Fibroblast of villous mesenchyme (primary cell): ENCODE measurements at places on chromosomes 3 and 15. TPM values are rescaled to one million over a fixed set of nuclear protein-coding genes. Genes with fewer than 3 reads are reported as not detected.

The ST3GAL6 gene
- total RNA-seq, result 3.9 and 5.2 TPM in 2 replicates

The FBXW12 gene
- not detected in 2 replicates for total RNA-seq

The FBXO22 gene
- 26.1 and 45.8 TPM in 2 replicates for total RNA-seq

The GOLGA6L24 gene
- not detected in 2 replicates for total RNA-seq

The SLC4A7 gene
- total RNA-seq, result 52.2 and 78.2 TPM in 2 replicates

The IL17RD gene
- 0.64 and 0.86 TPM in 2 replicates for total RNA-seq

The TRPM1 gene
- total RNA-seq, result under 0.01 TPM in 1 of 2 replicates, not detected in the other

The CEMIP gene
- 131 TPM in 2 replicates for total RNA-seq

The WDR93 gene
- under 0.01 TPM in 1 of 2 replicates, not detected in the other for total RNA-seq

The PAK6 gene
- total RNA-seq, result under 0.01 TPM in 2 replicates

The GLDN gene
- total RNA-seq, result 0.32 and 0.43 TPM in 2 replicates

The TUBGCP5 gene
- 21.3 and 31.1 TPM in 2 replicates for total RNA-seq

The ADAMTS17 gene
- under 0.01 and 0.32 TPM in 2 replicates for total RNA-seq

The CCR9 gene
- total RNA-seq, result not detected in 2 replicates

The RASGRF1 gene
- 0.43 and 0.64 TPM in 2 replicates for total RNA-seq

The BSN gene
- total RNA-seq, result under 0.01 TPM in 2 replicates

The LIPH gene
- total RNA-seq, result under 0.01 TPM in 2 replicates

The SMCO1 gene
- total RNA-seq, result under 0.01 TPM in 1 of 2 replicates, not detected in the other

The FOXL2 gene
- 49.7 and 52.8 TPM in 2 replicates for total RNA-seq

The EEF1AKMT4 gene
- 3.9 and 5.6 TPM in 2 replicates for total RNA-seq

The DAZL gene
- not detected in 2 replicates for total RNA-seq
